ELR (cell line): ENCODE measurements at places on chromosomes 6 and 20.
A peak's percentile ranks its signal among the peaks of the same experiment; 100 is the strongest.

GRCh38 chr20:13341737-13342393 lies 120.8 kb downstream of the ISM1 start:
- no peak for DNase-seq

DNA sequence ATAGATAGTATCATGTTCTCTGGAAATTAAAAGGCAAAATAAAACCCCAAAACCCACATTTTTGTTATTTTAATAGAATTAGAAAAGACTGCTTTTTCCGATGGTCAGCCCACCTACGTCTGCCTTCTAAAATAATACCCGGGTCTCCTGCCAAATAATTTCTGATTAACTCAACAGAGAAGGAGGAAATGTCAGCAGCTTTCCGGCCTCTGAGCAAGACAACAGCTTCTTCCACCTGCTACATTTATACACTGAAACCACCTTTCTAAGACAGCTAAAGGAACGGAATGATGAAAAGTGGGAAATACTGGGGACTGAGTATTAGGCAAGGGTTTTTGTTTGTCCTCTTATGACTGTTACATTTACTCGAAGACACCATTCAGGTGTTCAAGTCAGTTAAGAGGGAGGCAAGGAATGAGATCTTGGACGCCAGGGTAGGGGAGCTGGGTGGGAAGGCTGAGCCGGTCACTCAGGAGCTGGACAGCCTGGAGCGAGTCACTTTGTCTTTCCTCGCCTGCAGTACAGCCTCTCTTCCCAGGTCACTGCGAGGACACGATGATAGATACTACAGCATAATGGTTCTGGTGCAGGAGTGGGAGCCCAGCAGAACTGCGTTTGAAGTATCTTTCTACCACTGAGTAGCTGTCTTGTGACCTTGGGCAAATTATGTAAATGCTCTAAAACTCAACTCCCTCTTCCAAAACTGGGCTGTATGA lies 96.3 kb upstream of the QKI start:
- no peak for DNase-seq

- DNase-seq: no peak
These were observed 59.5 kb downstream of the NCOA3 start for GRCh38 chr20:47561180-47561579.

- DNase-seq: peak; percentile 36
These were observed 891 bp upstream of the POU3F2 start for GRCh38 chr6:98833307-98834059.

DNA sequence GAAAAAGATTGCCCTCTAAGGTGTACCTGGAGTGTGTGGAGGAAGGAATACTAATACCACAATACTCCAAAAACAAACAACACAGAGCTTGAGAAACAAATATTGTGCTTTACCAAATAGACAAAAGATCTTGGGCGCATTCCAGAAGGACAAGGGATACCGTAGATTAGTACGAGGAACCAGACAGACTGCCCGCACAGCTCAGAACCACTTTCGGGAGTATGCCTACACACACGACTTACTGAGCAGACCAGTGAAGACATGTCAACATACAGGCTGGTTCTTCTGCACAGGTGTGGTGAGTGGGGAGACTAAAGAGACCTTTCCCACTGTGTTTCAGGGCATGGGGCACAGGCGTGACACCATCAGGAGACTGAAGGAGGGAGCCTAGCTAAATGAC lies 15.8 kb upstream of the FOXQ1 start:
- DNase-seq: no peak

DNA sequence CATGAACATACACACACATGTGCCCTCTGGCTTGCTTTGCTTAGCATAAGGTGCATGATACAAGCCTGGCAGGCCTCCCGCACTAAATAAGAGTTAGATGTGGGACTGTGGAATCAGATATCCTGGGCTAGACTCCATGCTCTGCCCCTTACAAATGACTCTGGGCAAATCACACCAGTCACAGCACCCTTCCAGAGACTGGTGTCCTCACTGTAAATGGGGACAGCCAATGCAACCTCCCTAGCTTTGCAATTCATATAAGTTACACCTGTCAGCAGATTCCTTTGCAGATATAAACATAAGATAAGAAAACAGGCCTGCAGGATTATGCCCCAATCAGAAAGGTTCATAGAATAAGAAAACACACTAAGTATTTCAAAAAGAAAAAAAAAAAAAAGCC lies 174.1 kb downstream of the PTPRT start:
- no peak for DNase-seq

- DNase-seq: no peak
These were observed 188.6 kb downstream of the SYNDIG1 start for GRCh38 chr20:24657878-24658620.

- no peak for DNase-seq
These were observed 559.4 kb downstream of the COL12A1 start for GRCh38 chr6:74646461-74646860.

DNA sequence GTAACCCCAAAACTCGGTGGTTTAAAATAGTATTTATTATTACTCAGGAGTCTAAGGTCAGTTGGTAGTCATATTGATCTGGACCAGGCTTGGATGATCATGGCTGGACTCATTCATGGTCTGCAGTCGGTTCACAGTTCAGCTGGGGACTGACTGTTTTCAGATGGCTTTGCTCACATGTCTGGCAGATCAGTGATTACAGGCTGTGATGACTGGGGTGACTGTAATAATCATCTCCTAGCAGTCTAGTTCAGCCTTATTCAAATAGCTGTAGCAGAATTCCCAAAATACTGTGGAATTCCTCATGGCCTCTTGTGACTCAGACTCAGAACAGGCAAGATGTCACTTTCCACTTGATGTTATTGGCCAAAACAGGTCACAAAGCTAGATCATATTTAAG lies 16.4 kb upstream of the NT5DC1 start:
- no peak for DNase-seq

- no peak for DNase-seq
These were observed 59.6 kb upstream of the TTPAL start for GRCh38 chr20:44415833-44416715.

DNA sequence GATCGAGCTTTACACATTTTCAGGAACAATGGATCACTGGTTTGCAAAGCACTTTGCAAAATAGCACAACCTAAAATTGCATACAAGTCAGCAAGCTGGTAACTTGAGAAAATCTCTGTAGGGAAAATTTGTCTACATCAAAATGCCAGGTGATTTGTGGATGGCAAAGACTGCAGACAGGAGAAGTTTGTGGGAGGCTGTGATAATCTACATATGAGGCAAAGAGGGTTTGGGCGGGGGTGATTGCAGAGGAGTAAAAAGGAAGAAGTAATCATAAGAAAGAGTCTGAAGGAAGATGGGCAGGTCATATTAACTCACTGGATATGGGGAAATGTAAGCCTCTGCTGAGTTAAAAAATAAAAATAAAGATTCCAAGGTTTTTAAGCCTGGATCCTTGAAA lies 166.3 kb upstream of the STXBP5 start:
- no peak for DNase-seq

GRCh38 chr20:44696315-44696714 lies 18.9 kb upstream of the CCN5 start:
- peak; percentile 40 for DNase-seq

GRCh38 chr20:57883761-57884160 lies 173.9 kb upstream of the PMEPA1 start:
- no peak for DNase-seq

DNA sequence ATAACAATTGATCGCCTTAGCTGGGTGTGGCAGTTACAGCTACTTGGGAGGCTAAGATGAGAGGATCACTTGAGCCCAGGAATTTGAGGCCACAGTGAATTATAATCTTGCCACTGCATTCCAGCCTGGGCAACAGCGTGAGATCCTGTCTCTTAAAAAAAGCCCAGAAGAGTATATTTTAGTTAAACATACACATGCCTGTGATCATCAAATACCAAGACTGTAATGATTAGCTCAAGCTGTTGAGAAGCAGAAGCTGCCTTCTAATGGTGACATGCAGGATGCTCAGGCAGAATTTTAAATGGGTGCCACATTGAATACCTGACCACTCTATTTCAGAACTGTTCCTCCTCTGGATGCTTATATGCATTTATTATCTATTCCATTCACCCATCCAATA lies 8.9 kb upstream of the TMEM14A start:
- no peak for DNase-seq

- no peak for DNase-seq
These were observed 52.5 kb downstream of the ERMARD start for GRCh38 chr6:169803816-169804340.

GRCh38 chr6:41692730-41693129 lies 42.7 kb downstream of the TFEB start:
- no peak for DNase-seq

- peak; percentile 17 for DNase-seq
These were observed 40.2 kb downstream of the HBS1L start for GRCh38 chr6:135014353-135014832.

- peak; percentile 79 for DNase-seq
These were observed 161.0 kb downstream of the CDK19 start for GRCh38 chr6:110654096-110654820.

- no peak for DNase-seq
These were observed 9.4 kb upstream of the STX11 start for GRCh38 chr6:144140867-144141266.

- no peak for DNase-seq
These were observed 40.3 kb upstream of the CD93 start for GRCh38 chr20:23126281-23127061.

DNA sequence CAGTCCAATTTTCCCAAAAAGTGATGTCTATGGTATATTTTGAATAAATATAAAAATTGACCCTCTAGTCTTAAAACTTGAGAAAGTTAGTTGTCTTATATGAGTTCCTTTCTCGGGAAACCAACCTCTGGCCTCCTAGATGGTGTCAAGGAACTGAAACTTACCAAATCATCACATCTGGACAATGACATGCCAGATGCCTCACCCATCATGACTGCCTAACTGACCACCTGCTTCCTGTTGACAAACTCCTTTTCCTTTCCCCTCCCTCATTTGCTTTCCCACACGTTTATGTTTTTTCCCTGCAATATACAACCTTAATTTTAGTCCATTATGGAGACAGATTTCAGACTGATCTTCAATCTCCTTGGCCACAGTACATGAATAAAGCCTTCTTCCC lies 731.0 kb downstream of the EPHA7 start:
- DNase-seq: no peak

DNA sequence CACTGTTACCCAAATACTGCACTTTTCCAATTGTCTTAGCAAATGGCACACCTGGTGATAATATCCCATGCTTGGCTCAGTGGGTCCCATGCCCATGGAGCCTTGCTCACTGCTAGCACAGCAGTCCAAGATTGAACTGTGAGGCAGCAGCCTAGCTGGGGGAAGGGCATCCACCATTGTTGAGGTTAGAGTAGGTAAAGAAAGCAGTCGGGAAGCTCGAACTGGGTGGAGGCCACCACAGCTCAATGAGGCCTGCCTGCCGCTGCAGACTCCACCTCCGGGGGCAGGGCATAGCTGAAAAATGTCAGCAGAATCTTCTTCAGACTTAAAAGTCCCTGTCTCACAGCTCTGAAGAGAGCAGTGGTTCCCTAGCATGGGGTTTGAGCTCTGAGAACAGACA lies 9.2 kb upstream of the CST2 start:
- no peak for DNase-seq

DNA sequence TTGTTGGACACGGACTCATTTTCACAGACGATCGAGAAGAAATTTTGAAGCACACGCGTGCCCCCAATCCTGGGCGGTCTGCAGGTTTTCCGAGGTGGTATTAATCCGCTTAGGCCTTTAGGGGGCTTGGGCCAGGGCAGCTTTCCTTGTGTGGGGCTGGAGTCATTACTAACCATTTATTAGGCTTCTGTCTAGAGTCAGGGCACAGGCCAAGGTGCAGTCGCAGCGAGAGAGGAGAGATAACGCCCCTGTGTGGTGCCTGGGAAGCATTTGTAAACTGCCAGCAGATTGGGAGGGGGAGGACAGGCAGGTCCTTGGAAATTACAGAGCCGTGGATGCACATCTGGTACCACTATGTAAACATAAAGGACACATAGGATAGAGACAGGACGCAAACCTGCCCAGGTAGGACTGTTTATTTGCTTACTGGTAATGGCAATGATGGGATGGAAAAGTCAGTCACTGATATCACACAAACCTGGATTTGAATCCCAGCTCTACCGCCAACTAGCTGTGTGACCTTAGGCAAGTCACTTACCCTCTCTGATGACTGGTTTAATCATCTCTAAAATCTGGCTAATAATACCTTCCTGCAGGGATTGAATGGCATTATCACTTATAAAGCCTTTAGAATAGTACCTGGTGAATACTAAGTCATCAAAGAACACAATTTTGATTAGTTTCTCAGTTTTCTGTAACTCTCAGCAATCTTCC lies 76.4 kb downstream of the TMEM242 start:
- no peak for DNase-seq

GRCh38 chr6:147117580-147117979 lies 86.6 kb upstream of the STXBP5 start:
- DNase-seq: peak; percentile 17

GRCh38 chr6:47083586-47084047 lies 41.5 kb upstream of the ADGRF1 start:
- peak; percentile 33 for DNase-seq

DNA sequence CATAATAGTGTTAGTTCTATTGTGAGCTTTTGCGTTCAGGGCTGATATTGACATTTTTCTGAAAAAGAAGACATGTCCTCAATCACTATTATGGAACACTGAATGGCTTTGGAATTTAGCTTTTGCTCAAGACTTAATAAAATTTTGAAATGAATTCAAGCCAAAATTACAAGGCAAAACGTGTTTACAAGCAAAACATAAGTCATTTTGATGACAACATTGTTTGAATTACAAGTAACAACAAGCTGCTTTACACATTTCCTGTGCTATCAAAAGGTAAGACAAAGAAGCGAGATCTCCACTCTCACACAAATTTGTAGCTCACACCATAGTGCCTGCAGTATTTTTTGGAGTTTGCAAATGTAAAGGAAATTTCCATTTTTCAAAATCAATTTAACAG lies 37.4 kb downstream of the POU3F2 start:
- DNase-seq: no peak

- no peak for DNase-seq
These were observed 255.6 kb upstream of the PMEPA1 start for GRCh38 chr20:57965441-57965840.
